Fibroblast of mammary gland (primary cell): ENCODE measurements at places on chromosomes 6 and 20.

GRCh38 chr6:135423649-135424128 lies 73.9 kb downstream of the AHI1 start:
- DNase-seq, result peak; percentile 56

DNA sequence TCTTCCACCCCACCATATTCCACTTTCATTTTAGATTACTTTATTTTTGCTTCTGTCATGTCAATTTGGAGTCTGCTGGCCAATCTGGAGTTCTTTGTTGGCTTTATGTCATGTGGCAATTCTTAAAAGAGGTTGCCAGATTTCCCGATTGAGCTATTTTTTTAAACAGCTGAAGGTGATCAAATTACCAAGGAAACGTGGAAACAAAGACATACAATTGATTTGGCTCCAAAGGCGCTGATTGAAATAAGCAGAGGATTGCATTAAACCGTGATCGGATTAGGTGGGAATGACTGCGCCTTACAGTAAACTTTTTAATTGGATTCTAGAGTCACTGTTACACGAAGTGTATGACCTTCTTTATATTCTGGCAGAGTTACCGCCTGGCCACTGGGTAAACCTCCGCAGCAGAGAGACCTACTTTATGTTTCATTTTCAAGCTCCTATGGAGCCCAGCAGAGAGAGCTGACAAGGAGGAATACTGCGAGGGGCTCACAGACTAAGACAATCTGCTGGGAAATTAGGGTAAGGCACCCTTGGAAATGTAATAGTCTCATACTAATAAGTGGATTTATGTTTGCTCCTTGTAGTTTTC lies 37.9 kb downstream of the SIM1 start:
- no peak for DNase-seq

DNA sequence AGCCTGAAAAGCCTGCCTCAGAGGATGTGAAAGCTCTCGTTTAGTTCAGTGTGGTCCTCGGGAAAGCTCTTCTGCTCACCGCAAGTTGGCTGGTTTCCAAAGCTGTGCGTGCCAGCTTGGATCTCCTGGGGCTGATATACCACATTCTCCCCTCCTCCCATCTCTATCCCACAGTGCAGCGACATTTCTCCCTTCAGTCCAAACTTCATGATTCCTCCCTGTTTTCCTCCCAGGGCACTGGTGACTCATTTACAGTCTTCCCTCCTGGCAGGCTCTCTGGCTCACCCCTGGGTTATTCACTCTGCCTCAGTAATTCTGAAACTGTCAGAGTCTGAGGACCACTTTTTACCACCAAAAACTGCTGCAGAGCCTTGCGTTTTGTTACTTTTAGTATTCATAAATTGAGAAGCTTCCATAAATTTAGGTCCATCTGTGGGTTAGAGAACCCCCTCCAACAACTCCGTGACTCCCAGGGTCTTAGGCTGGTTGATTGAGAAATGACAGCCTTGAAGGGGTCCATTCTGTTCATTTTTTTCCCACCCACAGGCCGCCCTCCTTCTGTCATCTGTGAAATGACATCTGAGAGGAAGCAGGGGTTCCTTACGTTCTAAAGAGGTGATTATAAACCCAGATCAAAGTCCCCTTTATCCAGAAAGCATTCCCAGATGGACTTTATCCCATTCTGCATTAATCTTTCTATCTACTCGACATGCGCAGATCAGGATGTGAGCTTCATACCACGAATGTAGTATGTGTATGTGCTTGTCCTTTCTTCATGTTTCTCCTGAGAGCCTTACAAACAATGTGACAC lies 6.1 kb downstream of the TRIM10 start:
- DNase-seq, result peak; percentile 78

GRCh38 chr6:14386668-14387067 lies 269.1 kb downstream of the CD83 start:
- DNase-seq, result no peak

DNA sequence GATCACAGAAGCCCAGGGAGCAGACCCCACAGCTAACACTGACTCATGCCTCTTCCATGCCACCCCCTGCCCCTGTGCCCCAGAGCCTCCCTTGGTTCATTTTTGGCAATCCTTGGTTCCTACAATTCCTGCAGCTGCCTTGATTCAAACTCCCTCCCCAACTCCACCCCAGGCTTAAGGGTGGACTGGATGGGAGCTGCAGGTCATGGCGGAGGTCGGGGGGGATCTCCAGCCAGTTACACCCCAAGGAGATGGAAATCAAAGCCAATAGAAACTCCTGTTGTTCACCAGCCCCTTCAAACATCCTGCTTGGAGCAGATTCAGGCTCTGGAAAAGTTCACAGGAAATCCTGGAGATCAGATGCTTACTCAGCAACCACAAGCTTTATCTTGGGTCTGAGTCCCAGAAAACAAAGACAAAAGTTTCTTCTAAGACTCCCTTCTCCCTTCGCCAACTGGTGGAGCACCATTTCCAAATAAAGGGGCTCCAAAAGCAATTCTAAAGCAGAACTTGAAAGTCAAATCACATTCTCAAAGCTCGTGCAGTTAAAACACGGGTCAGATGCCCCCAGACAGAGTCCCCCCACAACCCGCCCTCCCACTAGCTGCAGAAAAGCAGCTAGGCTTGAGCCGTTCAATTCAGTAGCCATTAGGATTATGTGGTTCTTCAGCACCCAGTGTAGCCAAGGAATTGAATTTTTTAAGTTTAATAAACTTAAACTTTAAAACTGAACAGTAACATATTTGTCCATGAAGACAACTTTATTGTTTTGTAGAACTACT lies 149.5 kb downstream of the ANKRD60 start:
- peak; percentile 55 for DNase-seq

- no peak for DNase-seq
Observed at GRCh38 chr6:69064226-69064625, 429.1 kb downstream of the ADGRB3 start.

DNA sequence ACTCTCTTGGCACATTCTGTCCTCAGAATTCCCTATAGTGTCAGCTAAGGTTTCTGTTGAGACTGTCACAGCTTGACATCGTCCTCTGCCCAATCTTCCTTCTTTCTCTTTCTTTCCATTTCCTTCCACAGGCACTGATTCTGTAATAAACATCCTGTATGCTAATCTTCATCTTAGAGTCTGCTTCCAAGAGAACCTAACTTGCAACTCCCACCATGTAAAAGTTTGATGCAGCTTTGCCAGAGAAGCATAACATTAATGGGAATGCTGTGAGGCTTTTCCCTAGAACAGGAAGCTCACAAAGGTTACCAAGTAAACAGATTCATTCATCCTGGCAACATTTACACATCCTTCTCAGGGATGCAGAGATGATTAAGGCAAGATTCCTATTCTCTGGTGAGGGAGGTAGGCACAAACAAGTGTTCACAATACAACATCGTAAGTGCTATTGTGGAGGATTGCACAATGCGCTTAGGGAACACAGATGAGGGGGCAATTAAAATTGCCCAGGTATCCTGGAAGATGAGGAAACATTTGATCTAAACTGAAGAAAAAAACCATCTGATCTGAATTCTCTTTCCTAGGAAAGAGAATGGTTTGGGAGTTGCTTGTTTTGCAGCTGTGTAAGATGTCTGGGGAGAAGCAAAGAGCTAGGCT lies 74.7 kb downstream of the GRM1 start:
- no peak for DNase-seq

GRCh38 chr6:116528133-116528532 lies 16.7 kb downstream of the CALHM5 start:
- DNase-seq, result no peak

GRCh38 chr6:170010665-170011203 lies 259.3 kb downstream of the ERMARD start:
- DNase-seq, result no peak

GRCh38 chr6:160260803-160261450 lies 2.3 kb upstream of the SLC22A2 start:
- peak; percentile 4 for DNase-seq

DNA sequence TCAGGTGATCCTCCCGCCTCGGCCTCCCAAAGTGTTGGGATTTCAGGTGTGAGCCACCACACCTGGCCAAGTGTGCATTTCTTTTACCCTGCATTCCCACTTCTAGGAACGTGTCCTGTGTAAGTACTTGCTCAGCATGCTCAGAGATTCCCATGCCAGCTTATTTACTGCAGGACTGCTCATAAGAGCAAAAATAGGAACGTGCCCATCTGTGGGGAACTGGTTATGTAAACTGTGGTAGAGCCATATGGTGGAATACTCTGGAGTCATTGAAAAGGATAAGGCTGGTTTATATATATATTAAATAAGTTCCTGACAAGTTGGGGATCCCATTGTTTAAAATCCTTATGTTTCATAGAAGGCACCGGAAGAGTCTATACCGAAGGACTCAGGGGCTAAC lies 38.2 kb upstream of the FANCE start:
- no peak for DNase-seq

- no peak for DNase-seq
Observed at GRCh38 chr20:17298751-17299150, 71.9 kb downstream of the PCSK2 start.

DNA sequence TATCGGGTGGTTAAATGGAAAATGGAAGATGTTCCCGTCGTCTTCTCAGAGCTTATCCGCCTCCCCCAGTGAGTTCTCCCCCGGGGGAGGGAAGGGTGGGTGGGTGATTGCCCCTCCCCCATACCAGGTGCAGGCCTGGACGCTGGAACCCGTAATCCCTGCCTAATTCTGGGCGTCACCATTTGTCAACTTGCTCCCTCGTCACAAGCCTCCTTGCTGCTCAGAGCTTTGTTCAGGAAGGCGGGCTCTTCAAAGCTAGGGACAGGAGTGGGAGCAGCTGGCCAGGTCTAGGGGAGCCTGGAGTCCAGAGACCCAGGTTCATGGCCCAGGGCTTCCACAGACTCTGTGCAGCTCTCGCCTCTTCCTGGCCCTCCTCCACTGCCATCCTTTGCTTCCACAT lies 25.6 kb downstream of the CDH22 start:
- no peak for DNase-seq

- no peak for DNase-seq
Observed at GRCh38 chr20:37630993-37631392, 62.8 kb upstream of the CTNNBL1 start.

- peak; percentile 29 for DNase-seq
Observed at GRCh38 chr20:36988494-36988966, 37.0 kb upstream of the SAMHD1 start.

DNA sequence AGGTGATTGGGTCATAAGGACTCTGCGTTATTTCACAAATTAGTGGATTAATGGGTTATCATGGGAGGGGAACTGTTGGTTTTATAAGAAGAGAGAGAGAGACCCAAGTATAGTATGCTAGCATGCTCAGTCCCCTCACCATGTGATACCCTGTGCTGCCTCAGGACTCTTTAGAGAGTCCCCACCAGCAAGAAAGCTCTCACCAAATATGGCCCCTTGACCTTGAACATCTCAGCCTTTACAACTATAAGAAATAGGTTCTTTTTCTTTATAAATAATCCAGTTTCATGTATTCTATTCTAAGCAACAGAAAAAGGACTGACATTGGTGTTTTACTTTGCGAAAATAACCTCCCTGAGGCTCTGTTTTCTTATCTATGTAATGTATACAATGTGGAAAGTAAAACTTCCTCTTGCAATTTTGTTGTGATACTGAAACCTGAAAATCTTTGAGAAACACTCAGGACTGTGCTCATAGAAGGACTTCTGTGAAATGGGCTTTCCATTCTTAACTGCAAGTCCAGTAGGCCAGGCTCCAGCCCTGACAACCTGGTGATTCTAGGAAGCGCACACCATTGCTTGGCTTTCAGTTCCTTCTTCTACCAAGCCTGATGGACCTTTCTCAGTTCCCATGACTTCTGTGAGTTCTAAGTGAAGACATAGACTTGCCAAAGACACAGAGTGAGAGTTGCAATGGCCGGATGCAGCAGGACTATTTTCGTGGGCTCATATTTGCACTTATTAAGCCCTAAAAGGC lies 21.9 kb downstream of the SIRPD start:
- DNase-seq, result no peak

DNA sequence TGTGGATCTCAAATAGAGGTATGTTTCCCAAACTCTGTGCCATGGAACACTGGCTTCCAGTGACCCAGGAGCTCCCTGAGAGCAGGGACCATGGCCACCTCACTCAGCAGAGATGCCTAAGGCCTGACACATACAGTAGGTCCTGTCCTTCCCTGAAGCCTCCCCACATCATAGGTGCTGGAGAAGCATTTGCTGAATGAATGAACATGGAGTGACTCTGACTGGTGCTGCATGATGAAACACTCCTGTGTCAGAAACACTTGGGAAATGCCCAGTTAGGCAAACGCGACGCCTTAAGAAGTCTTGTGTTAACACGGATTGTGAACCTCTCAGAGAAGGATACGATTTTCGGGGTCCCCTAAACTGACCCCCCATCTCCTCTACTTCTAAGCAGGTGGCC lies 14.3 kb downstream of the SLA2 start:
- DNase-seq, result no peak

- peak; percentile 57 for DNase-seq
Observed at GRCh38 chr6:105591053-105591452, 188.2 kb upstream of the PREP start.

DNA sequence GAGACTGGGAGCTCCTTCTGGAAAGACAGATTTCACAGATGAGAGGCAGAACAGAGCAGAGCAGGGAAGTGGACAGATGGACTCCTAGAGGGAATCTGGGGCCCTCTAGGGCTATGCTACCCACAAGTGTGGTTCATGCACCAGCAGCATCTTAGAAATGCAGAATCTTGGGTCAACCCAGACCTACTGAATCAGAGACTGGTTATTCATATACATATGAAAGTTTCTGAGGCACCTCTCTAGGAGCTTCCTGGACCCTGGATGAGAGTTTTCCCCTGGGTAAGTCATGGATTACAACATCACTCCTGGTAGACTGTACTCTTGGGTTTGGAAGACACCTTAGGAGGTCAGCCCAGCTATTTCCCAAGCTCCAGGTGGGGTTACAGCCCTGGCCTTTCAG lies 55.4 kb upstream of the SAYSD1 start:
- no peak for DNase-seq

DNA sequence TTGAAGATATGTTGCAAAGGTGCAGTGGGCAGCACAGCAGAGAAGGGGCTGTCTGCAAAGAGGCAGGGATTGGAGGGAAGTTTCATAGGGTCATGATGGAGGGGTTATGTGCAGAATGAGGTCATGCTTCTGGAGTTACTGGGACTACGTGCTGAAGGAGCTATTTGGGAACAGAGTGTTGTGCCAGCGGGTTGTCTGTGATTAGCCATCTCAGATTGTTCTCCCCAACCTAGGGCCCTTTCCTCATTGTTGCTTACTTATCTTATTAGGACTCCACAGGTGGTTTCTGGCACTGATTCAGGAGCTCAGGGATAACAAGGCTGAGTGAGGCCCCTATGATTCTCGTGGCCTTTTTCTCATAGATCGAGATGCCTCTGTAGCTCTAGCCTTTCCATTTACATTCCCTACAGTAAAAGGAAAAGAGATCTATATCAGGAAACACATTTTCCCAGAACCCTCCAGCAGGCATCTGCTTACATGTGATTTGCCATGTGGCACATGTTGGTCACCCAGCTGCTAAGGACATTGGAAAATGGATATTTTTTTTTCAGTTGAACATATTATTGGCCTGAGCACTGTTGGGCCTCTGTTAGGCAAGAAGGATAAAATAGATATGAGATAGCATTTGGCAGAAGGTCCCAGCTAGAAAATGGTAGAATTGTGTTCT lies 429.6 kb upstream of the PLCB4 start:
- no peak for DNase-seq

DNA sequence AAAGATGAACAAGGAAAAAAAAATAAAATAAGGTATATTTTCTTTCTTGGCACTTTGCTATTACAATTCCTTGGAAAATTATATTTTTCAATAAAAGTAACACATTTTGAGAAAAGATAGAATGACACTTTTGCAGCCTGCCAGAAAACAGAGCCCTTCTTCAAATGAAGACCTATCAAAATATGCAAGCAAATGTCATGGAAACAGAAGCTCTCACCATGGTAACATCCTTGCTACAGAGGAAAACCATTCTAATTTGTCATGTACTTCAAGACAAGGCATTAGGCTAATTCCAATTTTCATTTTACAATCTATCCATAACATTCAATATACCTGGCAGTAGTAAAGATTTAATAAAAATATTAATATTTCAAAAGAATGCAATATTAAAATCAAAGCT lies 177.9 kb downstream of the RNGTT start:
- peak; percentile 10 for DNase-seq
